ENCODE measurements at places on chromosomes 2 and 18. TPM values are rescaled to one million over a fixed set of nuclear protein-coding genes. Genes with fewer than 3 reads are reported as not detected.
A peak's percentile ranks its signal among the peaks of the same experiment; 100 is the strongest.

Gene MC2R
- total RNA-seq: not detected

DNA sequence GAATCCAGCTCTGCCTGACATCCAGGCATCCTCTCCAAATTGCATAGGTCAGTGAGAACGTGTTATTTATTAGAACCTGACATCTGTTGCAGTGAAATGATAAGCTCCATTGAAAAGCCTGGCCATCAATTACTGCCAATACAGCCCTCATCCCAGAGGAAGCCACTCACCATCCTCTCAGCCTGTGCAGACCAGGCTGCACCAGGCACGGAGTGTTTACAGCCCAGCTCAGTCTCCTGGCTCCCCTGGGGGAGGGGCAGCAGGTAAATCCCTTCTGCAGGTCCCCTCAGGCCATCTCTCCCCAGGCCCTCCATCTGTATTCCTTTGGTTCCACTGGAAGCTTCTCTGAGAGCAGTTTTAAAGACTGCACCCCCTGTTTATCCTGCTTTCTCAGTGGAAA lies 82.6 kb upstream of the FOSL2 start:
- DNase-seq: no peak

- DNase-seq: peak; percentile 85
Observed at GRCh38 chr2:43178602-43179542, 47.5 kb downstream of the ZFP36L2 start.

Gene OTX1
- not detected for total RNA-seq

GRCh38 chr2:37180006-37180639 lies 8.3 kb downstream of the SULT6B1 start:
- DNase-seq: no peak

- no peak for DNase-seq
Observed at GRCh38 chr18:58492891-58493469, 135.9 kb downstream of the ALPK2 start.

Gene TCF23
- total RNA-seq: 0.16 TPM

DNA sequence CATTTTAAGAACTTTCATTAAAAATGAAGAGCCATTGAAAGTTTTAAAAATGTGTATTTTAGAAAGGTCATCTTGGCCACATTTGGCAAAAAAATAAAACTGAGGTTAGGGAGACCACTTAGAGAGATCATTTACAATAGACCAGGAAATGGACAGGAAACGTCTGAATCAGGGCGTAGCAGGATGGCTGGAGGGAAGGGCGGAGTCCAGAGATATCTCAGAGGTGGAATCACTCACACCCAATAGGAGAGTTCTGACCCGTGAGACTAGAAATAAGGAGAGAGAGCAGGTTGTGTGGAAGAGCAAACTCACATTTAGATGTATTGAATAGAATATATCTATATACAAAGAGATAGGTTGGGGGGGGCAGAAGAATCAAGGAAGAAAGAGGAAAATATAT lies 373.4 kb downstream of the METTL4 start:
- no peak for DNase-seq

- DNase-seq: no peak
Observed at GRCh38 chr2:70477441-70477844, 76.2 kb downstream of the TGFA start.

Gene DNAH6
- 0.05 TPM for total RNA-seq

Gene LRRTM4
- total RNA-seq: 0.92 TPM

GRCh38 chr2:127032621-127033020 lies 74.3 kb downstream of the BIN1 start:
- no peak for DNase-seq

Gene OTOS
- total RNA-seq: not detected

Gene MAP3K19
- total RNA-seq: not detected

DNA sequence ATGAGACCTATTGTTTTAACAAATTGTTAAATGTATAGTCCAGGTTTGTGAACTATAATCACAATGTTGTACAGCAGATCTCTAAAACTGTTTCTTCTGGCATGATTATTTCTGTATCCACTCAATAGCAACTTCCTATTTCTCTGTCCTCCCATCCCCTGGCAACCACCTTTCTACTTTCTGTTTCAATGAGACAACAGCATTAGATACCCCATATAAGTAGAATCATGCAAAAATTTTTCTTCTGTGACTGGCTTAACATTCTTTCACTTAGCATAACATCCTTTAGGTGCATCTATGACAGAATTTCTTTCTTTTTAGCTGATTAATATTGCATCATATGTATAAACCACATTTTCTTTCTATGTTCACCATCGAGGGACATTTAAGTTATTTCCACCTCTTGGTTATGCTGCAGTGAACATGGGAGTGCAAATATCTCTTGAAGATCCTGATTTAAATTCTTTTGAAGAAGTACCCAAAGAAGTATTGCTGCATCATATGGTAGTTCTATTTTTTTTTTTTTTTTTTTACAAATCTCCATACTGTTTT lies 713.5 kb downstream of the LRP1B start:
- no peak for DNase-seq

Gene EMILIN2
- 24.6 TPM for total RNA-seq

Gene PROM2
- total RNA-seq: 0.32 TPM

DNA sequence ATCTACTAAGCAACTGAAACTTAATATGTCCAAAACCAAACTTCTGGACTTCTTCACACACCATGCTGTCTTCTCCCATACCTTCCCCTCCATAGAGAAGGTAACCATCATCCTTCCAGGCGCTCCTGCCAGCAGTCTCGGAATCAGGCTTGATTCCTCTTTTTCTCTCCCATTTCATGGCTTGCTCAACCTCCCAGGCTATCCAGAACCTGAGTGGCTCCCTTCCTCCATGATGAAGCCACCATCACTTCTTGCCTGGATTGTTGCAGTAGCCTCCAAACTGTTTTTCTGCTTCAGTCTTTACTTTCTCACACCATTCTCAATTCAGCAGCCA lies 40.1 kb upstream of the NDUFV2 start:
- no peak for DNase-seq

Gene RPL37A
- 2,083 TPM for total RNA-seq

Gene EML6
- 0.16 TPM for total RNA-seq

Gene CREG2
- not detected for total RNA-seq

DNA sequence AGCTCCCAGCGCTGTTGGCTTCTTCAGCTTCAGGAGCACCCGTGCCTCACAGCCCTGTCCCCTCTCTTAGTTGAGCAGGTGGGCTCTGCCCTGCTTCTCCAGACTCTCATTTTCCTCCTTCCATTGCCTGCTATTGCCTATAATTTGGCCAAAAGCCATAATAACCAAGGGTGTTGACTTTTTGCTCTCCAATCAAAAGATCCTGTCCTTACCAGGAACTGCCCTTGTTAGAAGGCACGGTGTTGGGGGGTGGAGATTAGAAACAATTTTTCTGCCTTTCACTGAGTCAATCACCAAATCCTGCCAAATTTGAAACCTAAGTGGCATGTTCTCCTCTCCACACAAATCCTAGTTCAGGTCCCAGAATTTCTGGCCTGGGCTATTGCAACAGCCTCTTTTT lies 16.7 kb upstream of the PDIA6 start:
- DNase-seq: no peak

Gene TBC1D8
- 37.9 TPM for total RNA-seq

DNA sequence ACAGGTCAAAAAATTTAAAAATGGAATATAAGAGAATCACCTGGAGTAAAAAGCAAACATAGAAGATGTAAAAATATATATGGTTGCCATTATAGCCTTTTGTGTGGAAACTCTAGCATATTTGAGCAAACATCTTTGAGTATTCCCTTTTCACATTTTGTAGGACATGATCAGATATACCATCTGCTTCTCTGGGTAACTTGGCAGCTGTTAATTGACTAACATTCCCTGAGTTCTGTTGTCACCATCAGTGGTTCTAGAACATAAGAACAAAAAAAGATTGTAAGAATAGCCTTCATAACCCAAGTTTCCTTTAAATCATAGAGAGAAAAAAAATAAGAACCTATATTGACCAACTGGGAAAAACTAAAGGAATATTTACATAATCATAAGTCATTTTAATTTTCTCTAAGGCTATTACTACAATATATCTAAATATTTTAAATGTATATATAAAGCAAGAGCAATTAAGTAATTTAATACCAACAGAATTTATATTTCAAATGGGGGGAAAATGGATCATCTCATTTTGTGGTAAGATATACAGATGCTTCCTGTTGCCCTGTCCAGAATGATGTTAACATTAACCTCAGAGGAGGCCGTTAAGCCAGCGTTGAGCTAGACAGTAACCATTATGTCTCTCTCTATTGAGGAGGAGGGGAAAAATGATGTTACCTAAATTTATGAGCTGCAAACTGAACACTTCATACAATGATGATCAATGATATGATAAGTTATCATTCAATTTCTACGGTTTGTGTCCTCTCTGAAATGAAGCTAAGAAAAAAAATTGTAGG lies 9.8 kb upstream of the INO80D start:
- no peak for DNase-seq

All from Right ventricle myocardium inferior (tissue), 1 donor.